Fibroblast of villous mesenchyme (primary cell): ENCODE measurements at places on chromosomes 5 and 9. TPM values are rescaled to one million over a fixed set of nuclear protein-coding genes. Genes with fewer than 3 reads are reported as not detected.

The IL9 gene
- not detected in 2 replicates for total RNA-seq

The SPINK7 gene
- not detected in 2 replicates for total RNA-seq

The CCNI2 gene
- under 0.01 TPM in 1 of 2 replicates, not detected in the other for total RNA-seq

The EIF4E1B gene
- total RNA-seq = not detected in 2 replicates

- no peak for DNase-seq
Measured at GRCh38 chr9:72140586-72140985, 8.7 kb upstream of the GDA start.

- no peak for DNase-seq
Measured at GRCh38 chr9:35431467-35431866, 58.4 kb upstream of the RUSC2 start.

DNA sequence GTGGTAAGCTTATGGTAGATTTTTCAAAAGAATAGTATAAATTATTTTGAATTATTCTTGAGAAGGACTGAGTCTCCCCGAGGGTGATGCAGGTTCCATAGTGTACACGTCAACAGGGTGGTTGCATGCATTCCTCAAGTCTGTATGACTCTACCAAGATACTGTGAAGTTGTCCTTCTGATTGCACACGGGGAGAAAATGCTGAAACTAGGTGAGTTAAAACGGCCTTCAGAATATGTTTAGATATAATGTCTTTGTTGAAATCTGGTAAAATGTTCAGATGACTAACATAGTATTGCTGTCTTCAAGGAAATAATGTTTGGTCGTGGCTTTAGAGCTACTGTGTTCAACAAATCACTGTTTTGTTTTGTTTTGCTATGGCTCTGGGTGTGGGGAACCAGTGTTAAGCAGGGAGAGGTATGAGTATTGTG, 22.4 kb upstream of the TNFAIP8 start:
- no peak for DNase-seq
